Type B pancreatic cell (in vitro differentiated cells): ENCODE measurements at places on chromosomes 12 and 14. TPM values are rescaled to one million over a fixed set of nuclear protein-coding genes. Genes with fewer than 3 reads are reported as not detected.

ETFBKMT gene
- 2.0 and 4.2 TPM in 2 replicates for total RNA-seq

GRCh38 chr12:115998119-115998633 lies 279.3 kb downstream of the MED13L start:
- DNase-seq: no peak

TMEM132C gene
- 4.3 and 61.8 TPM in 2 replicates for total RNA-seq

- DNase-seq: no peak
Observed at GRCh38 chr14:86084097-86084496, 554.2 kb downstream of the FLRT2 start.

EEF1AKMT3 gene
- total RNA-seq: 5.1 and 6.0 TPM in 2 replicates
